ENCODE measurements at places on chromosomes 12 and 14.

DNA sequence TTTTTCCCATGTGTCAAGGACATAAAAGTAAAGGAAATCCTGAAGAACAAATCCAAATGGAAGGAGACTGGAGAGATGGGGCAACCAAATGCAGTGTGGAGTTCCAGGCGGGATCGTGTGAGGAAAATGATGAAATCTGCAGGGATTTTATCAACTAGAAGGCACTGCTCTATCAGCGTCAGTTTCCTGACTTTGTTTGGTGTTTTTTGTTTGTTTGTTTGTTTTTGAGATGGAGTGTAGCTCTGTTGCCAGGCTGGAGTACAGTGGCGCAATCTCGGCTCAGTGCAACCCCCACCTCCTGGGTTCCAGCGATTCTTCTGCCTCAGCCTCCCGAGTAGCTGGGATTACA, 43.3 kb upstream of the GPR132 start:
- no peak for DNase-seq

DNA sequence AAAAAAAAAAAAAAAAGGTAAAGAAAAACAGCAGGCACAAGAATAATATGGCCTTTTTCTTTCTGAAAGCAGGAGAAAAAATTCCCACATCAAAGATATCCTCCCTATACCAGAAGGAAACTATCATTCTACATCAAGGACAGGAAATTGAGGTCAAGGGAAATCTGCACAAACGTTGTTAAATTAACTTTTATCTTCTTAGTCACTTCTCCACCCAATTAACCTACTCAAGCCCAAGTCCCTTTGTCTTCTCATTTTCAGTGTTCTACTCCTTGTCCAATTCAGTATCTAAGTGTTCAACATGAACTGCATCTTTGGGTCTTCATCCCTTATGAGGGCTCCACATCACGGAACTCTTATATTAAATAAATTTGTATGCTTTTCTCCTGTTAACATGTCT, 15.7 kb downstream of the NDUFA12 start:
- DNase-seq = no peak

GRCh38 chr14:101044741-101045140, 141.2 kb upstream of the RTL1 start:
- DNase-seq = no peak

GRCh38 chr12:75974323-75975187, 57.0 kb downstream of the PHLDA1 start:
- no peak for DNase-seq

- no peak for DNase-seq
Measured at GRCh38 chr12:126067626-126068329, 1002.5 kb downstream of the AACS start.

- no peak for DNase-seq
Measured at GRCh38 chr12:25743679-25744215, 190.7 kb upstream of the LMNTD1 start.

DNA sequence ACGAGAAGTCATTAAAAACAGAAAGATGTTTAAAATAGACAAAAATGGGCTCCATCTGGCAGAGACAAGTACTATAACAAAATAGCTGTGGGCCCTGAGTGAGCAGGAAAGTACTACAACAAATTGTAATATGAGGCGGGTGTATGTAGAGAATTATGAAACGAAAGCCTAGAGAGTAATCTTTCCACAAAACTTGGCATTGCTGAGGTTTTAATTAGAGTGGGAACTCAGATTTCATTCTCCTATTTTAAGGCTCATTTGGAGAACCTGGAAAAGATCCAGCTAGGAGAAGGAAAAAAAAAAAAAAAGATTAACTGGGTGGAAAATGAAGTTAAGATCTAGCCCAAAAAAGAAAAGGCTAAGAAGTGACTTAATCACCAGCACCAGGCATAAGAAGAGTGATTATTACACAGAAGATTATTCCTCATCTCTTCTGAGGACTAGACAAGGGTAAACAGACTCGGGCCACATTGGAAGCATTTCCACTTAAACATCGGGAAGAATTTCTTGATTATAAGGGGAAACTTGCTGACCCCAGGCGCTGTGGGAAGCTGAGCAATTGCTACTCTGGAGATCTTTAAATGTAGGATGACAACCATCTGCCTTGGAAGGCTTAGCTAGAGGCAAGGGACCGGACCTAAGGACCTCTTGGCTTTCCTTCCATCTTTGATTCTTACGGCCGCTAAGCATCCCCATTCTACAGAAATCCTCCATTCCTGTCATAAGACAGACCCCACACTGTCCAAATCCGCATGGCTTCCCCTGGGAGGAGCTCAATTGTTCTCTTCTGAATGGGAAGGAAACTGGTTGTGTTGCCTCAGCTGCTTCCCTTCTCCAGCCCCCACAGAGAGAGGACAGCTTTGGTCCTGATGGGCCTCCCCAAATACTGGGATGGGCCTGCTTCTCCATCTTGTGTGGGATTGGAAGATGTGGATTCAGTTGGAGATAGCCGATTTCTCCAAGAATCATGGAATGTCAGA, 40.6 kb downstream of the IGF1 start:
- DNase-seq = no peak

GRCh38 chr12:6067152-6067916, 57.1 kb downstream of the VWF start:
- DNase-seq = no peak

- no peak for DNase-seq
Measured at GRCh38 chr14:35384455-35385041, 20.0 kb downstream of the NFKBIA start.
